Caco-2 (cell line): ENCODE measurements at places on chromosomes 6 and 20.

DNA sequence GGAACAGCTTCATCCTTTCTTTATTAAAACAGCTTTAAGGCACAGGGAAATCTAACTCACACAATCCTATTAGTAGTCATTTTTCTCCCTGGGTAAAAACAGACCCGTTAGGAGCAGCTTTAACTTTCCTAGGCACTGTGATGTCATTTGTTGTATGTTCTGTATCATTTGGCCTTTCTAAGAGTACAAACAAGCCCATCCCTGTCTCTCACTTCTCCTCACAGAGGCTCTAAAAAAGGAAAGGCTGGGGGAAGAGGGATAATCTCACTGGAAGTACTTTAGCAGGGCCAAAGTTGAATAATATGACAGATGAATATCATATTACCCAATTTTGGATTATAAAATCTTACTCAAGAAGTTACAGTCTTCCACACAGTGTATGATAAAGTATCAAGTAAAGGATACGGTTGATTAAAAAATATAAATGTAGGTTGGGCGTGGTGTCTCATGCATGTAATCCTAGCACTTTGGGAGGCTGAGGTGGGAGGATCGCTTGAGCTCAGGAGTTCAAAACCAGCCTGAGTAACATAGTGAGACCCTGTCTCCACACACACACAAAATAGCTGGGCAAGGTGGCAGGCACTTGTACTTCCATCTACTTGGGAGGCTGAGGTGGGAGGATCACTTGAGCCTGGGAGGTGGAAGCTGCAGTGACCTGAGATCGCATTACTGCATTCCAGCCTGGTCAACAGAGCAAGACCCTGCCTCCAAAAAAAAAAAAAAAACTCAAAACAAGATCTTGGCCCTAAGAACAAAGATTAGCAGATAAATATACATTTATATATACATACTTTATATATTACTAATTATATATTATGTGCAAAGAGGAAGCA, 7.9 kb downstream of the NUDT3 start:
- no peak for DNase-seq

- DNase-seq: no peak
Measured at GRCh38 chr6:68726337-68726736, 91.3 kb downstream of the ADGRB3 start.

DNA sequence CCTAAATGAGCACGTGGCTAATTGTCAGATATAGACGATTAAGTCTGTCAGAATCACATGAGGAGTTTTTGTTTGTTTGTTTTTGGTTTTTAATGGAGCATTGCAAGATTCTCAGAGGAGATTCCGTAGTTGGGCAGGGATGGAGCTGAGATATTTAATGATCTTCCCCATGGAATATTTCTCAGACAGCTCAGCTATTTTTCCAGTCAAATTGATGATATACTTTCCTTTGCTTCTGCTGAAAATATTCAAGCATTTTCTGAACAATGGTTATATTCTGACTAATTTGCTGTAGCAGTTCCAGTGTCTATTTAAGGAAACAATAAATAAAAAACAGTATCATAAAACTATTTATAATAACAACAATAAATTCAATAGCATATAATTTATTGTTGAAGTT, 348.4 kb downstream of the KIF16B start:
- DNase-seq: no peak

- no peak for DNase-seq
Measured at GRCh38 chr6:22544476-22544875, 24.9 kb upstream of the HDGFL1 start.

GRCh38 chr6:88650029-88650619, 313.3 kb downstream of the RNGTT start:
- DNase-seq: no peak

- no peak for DNase-seq
Measured at GRCh38 chr6:91152824-91153223, 566.0 kb upstream of the MAP3K7 start.

DNA sequence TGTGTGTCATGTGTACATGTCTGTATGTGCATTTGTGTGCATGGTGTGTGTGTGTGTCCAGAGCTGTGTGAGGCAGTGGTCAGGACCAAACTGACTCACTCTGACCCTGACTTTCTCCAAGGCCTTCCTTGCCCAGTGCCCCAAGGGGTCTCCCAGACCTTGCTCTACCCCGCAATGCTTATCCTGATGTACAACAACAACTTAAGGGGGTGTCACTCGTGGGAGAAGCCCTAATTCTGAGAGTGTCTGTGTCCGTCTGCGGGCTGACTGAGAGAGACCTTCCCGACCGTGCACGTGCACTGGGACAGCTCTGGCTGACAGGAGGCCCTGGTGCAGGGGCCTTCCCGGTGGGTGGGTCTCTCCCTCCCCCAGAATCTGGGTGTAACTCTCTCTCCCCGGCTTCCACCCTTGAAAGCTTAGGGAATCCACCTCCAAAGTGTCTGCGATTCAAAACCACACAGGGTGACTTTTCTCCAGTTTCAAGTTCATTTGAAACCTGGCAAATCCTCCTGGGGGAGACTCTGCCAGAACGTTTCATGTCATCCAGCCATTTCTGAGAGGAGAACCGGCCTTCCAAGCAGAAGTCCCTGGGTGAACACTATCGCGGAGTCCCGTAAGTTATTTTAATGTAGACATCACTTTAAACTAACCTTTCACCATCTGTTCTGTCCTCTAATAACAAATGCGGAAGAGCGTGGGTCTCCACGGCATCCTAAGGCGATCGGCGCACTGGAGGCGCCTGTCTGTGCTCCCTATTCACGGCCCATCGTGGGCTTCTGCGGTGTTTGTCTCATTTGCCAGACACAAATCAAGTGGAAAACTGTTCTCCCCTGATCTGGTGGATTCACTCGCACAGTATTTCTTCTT, 225.5 kb downstream of the TAF4 start:
- no peak for DNase-seq

GRCh38 chr20:58293453-58293852, 16.1 kb upstream of the RAB22A start:
- peak; percentile 83 for DNase-seq

DNA sequence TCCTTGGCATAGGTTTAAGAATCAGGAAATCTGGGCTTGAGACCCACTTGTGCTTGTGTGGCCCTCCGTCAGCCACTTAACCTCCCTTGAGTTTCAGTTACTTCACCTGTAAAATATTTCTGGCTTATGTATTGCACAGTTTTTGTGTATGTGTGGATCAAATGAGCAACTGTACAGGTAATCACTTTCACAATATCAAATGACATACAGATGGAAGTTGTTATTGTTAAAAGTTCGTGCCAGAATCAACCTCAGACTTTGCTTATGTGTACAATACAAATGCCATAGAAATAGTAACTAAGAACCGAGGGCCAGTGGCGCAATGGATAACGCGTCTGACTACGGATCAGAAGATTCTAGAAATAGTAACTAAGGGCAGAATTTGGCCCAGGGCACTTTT, 65.6 kb upstream of the KIF13A start:
- DNase-seq: no peak

DNA sequence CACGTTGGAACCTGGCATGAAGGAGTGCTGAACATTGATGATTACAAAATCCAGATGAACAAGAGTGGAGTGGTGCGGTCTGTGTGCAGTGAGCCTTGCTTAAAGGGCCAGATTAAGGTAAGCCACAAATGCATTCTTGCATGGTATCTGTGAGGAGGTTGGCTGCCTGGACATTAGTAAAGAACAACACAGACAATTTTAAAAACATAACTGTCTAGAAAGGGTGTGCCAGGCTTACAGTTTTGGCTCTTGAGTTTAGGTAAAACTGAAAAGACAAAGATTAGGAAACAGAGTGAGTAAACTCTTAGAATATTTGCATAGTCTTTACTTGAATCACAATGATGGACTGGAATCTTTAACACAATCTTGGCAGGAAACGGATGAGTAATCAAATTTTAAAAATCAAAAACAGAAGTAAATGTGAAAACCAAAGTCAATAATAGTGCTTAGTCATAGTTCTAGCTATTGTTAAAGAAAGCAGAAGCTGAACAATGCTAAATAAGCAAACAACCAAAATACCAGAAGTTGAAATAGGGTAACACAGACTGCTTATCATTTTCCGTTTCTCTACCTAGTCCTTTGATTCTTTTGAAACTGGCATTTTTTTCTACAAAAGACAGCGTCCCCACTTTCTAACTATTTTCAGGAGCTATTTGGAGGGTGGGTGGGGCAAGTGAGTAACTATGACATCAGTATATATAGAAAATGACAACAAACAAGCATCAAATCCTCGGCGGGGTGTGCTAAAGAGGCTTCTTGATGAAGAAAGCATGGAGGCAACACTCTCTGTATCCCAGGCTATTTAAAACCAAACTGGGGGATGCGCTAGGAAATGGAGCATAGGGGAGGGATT, 185.8 kb upstream of the RAB32 start:
- DNase-seq: no peak

GRCh38 chr6:549906-550305, 107.0 kb downstream of the HUS1B start:
- no peak for DNase-seq

DNA sequence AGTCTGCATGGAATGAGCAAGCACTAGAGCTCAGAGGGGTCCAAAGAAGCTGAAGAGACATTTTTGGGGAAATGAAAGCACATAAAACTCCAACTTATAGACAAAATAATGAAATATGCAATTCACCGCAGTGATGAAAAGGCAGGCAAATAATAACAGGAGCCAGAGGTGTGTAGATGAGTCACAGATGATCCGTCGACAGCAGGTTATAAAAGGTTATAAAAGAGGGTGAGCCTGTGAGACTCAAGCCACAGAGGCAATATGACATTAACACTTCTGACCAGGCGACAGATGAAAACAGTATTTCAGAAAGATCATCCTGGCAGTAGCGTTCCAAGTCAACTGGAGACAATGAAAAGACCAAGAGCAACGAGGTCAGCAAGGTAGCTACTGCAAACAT, 35.8 kb upstream of the ANKRD60 start:
- DNase-seq: no peak

DNA sequence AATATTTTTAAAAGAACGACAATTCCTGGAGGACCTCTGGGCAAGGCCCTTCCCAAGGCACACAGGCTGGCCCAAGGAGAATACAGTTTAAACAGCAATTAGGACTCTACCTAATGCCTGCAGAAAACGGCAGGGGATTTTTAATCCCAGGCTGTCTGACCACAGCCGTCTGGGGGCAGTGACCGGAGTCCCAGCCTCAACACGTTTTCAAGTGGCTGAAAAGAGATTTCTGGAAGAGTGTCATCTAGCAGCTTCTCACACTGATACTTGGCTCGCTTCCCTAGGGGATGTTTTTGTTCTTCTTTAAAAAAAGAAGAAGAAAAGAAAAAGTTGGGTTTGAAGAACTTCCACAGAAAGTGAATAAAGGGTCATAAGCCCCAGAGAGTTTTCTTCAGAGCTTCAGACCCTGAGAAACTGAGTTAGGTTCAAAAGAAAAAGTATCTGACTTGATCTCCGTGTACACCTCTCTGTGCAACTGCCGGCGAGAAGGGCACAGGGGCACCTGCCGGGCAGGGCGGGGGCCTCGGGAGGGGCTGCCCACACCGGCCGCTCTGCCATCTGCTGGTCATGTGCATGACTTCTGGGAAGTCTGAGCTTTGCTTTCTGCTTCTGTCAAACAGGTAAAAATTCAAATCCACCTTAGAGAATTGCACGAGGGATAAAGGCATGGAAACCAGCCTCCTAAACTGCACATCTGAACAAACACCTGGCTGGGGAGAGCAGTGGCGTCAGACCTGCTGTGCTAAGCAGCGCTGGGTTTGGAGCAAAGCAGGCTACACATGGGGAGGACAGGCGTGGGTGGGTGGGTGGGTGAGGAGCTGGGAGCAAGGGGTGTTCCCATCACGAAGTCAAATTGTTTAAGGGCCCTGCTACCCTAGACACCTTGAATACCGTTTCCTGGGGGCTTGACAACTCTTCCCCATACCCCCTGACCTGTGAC, 33.0 kb downstream of the RRBP1 start:
- peak; percentile 49 for DNase-seq

DNA sequence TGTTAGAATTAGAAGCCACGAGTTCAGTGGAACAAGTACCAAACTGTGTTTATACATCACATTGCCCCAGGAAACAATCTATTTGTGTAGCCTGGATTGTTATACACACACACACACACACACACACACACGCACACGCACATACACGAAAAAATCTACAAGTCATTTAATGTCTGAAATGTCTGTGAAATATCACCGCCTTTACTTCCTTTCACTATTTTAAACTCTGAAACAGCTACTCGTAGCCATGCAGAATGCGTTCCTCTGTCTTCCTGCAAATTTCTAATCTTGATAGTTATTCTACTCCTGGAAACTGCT, 84.4 kb upstream of the SCAF8 start:
- DNase-seq: no peak

- no peak for DNase-seq
Measured at GRCh38 chr20:10741060-10741459, 67.3 kb upstream of the JAG1 start.

GRCh38 chr6:109739686-109740085, 48.6 kb downstream of the FIG4 start:
- DNase-seq: no peak

DNA sequence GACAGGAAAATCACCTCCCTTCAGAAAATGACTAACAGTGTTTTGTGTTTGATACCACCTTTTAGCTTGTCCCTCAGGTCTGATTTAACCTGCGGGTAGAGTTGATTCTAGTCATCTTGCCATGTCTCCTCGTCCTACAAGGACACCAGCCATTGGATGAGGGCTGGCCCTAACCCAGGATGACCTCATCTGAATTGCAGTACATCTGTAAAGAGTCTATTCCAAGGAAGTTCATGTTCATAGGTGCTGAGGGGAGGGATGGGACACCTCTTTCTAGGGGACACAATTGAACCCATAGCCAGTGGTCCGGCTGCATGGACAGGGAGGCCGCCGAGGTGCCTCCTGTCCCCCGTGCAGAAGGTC, 52.0 kb upstream of the DACT2 start:
- DNase-seq: no peak

DNA sequence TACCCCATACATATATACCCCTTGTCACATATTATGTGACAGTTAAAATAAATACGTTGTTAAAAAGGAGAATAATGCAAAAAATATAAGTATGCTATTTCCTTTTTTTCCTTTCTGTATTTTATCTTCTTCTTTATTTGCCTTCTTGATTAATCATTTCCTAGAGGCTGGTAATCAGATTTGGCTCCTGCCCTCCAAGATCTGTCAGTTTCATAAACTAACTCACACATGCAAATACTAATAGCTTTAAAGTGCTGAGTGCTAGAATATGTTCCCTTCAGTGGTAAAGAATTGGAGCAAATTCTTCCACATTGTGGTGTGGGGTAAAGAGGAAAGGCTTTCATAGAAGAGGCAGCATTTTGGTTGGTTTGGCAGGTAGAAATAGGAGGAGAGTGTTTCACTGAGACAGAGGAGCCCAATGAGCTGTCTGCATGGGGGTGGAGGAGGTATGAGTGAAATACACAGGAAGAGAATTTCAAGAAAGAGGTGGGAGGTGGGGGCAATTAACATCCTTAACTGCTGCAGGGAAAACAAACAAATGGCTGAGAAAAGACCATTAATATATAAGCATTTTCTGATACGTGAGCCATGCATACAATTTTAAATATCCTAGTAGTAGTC, 523.9 kb downstream of the BMP2 start:
- DNase-seq: no peak
